Mesenteric fat pad (tissue), 1 donor: ENCODE measurements at places on chromosomes 16 and 17.

- DNase-seq = no peak
Observed at GRCh38 chr16:3304370-3304769, 860 bp downstream of the TIGD7 start.

GRCh38 chr16:59543641-59544040 lies 809.5 kb upstream of the GOT2 start:
- no peak for DNase-seq

DNA sequence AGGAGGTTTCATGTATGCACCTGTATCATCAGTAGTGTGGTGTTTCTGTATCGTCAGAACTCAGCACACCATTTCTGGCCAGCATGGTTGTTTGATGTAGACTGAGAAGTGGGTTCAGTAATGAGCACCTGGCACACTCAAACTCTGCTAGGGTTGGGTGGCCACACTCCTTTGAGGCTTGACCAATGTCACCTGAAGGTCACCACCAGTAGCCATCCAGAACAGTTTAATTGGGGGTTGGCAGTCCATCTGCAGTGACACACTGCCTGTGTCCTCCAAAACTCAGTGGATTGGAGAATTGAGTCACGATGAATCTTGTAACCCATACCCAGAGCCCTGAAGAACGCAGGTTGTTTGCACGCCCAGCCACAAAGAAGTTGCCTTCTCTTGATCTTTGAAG lies 86.8 kb upstream of the HSBP1 start:
- no peak for DNase-seq

DNA sequence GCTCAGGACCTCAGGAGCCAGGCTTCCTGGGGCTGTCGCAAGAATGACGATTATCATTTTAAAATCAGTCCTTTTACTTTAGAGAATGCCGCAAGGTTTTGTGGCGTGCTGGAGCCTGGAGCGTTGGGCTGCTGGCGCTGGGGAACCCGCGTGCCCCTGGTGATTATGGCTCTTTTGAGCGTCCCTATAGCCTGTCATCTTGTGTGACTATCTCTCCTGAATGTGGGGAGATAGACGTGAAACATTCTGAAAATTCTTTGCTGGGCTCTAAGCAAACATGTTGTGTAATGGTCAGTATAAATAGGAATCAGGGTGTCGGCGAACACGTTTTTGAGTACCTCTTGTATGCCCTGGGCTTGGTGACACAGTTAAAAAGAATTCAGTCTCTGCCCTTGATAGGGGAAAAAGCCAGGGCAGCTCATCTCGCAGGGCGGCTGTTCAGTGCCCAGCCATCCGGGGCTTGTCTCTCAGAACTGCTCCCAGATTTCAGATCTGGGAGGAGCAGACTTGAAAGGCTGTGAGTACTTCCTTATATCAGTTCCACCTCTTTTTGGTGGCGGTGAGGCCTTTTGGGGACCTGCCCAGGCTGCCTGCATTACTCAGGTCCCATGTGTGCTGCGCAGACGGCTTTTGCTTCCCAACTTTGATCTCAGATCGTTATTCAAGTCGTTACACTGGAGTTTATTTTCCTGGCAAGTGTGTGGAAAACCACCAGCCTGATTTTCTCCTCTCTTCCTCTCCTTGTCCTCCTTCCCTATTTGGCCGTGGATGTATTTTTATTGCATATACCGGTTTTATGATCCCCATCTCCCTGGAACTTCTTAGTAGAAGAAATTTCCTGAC lies 973 bp downstream of the SLC7A6 start:
- DNase-seq = no peak

- no peak for DNase-seq
Observed at GRCh38 chr16:65667011-65667578, 545.2 kb upstream of the CDH11 start.

DNA sequence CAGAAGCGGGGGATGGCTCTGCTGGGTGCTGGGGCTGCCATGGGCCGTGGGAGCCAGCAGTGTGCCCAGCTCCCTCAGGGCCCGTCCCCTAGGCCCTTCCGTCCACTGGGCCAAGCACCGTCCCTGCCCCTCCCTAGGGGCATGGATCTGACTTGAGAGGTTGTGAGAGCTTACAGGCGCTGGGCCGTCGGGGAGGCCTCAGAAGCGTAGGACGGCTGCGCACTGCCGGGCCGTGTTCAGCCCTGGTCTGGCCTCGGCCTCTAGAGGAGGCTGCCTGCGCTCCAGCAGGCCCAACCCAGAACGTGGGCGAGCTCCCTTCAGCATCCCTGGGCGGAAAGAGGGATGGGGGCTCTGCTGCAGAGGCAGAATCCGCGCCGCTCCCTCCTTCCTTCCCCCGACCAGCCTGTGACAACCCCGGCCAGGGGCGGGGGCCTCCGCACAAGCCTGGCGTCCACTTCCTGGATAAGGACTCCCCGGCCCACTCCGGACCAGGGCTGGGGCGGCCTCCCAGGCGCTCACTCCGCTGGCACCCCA lies 685 bp upstream of the MPG start:
- DNase-seq = no peak

DNA sequence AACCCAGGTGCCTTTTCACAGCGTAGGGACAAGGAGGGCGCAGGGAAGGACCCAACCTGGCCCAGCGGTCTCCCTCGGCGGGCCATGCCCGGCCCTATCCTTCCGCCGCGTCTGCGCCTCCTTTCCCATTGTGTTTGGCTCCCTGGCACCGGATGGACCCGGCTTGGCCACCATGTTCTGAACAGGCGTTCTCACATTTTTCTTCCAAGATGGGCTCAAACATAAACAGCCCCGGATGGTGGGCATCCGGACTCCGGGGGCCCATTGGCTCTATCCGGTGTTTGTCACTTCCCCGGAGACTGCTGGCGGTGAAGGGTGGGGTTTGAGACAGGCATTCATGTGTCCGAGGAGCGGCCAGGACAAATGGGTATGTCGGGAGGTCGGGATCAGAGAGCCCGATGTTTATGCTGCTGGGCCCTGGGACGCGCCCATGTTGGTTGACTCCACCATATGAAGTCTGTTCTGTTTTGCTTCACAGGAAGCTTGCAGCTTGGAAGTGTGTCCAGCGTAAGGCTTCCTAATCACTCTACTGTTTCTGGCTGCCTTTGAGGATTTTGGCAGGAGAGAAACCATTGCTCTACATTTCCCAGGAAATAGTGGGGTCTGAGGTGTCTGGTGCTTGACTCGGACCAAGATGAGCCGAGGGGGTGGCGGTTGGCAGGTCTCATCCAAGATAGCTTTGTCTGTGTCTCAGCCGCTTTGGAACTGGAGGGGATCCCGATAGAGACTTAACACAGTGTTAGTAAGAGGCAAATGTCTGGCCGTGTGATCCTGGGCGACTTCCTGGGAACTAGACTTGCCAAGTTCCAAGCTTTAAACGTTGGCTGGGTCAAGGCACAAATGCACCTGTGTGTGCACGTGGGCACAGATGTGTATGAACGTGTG lies 188.3 kb downstream of the IRF8 start:
- DNase-seq = peak; percentile 69

- peak; percentile 98 for DNase-seq
Observed at GRCh38 chr17:386141-386876, 33.7 kb upstream of the RPH3AL start.

DNA sequence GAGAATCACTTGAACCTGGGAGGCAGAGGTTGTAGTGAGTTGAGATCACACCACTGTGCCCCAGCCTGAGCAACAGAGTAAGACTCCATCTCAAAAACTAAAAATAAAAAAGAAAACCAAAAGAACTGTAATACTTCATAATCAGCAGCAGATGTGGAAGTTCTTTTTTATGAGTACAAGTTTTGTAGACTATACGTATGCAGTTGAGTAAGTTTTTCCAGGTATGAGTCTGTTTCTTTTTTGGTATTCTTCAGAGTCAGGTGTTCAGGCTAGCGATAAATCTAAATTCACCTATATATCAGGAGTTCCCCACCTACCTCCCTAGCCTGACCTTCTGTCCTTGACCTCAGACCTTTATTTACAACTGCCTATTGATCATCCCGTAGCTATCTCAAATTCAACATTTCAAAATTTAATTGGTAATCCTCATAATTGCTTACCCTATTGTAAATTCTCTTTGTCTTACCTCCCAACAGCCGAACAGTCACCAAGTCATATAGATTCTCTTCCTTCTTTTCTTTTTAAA lies 10.7 kb downstream of the DCTN5 start:
- DNase-seq = no peak
